ENCODE measurements at places on chromosomes 11 and 22.

DNA sequence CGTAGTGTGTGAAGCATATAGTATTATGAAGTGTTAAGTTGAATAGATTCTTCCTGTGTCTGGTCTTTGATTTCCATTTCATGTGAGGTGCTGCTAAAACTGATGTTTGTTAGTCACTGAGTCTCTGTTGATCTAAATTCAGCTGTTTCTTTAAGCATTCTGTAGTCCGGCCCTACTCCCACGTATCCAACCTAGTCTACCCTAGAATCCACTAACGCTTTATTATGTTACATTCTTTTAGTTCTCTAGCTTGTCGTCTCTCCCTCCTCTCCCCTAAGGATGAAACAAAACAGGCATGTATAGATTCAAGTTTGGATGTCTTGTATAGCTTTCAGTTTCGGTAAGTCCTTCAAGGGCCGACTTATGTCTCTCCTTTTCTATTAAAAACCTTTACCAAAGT, 4.1 kb downstream of the WEE1 start:
- no peak for DNase-seq

DNA sequence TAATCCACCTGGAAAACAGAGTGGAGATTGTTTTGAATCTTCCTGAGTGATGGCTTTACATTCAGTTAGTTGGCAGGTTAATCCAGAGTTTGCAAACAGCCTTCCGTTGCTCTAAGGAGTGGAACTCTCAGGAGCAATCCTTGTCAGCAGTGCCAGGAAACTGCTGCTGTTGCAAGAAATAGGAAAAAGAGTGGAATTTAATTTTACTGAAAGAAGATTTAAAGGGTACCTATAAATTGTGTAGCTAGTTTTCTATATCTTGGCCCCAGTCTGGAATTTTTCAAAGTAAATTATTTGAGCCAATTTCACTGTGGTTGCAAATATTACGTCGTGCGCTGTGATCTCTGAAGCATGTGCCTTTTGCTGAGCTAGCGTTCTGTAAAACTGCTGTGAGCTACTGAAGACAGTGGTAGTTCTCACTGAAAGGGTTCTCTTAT, 55.5 kb upstream of the SLC5A12 start:
- DNase-seq, result peak; percentile 4

GRCh38 chr11:72520815-72521214, 86.5 kb upstream of the CLPB start:
- DNase-seq, result no peak

- DNase-seq, result no peak
Measured at GRCh38 chr22:36391638-36392037, 3.9 kb upstream of the MYH9 start.

DNA sequence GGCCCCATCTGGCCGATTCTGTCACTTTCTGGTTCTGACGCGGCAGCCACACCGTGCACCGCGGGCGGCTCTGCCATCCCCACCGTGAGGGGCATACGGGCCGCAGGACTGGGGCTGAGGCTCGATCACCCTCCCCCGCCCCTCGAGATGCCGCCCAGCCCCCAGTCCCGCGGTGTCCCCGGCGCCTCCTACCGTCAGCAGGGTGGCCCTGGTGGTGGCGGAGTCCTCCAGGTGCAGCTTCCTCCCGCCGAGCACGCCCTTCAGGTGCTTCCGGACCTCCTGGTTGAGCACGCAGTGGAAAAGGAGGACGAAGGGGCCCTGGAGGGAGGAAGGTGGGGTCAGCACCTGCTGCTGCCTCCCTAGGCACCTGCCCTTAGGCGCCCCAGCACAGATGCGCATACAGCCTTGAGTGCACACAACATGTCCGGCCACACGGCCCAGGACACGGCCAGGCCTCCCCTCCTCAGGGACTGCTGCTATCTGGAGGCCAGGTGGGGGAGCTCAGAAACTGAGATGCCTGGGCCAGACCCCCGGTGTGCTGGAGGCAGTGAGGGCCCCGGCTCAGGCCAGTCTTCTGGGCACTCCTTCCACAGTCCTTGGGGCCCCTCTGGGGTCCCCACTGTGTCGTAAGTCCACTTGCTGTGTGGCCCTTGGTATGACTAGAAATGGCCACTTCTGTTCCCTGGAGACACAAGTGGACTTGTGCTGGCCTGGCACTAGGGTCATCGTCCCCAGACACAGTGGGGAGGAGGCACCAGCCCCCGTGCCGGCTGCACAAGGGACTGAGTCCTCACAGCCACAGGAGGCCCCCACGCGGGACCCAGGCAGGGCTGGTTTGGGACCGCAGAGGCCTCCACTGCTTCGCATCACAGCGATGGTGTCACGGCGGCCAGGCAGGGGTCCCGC, 31.5 kb downstream of the TRMU start:
- no peak for DNase-seq

DNA sequence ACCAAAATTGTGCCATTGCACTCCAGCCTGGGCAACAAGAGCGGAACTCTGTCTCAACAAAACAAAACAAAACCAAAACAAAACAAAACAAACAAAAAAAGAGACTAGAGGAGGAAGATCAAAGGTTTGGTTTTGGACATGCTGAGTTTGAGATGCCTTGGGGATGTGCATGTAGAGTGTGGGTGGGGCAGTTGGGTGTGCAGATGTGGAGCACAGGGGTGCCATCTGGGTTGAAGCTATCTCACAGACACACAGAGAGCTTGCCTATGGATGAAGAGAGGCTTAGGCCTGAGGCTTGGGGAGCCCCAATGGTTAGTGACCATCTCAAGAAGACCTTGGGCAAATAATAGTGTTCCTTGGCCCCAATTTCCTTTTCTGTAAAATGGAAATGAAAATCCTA, 45.8 kb upstream of the EIF3D start:
- DNase-seq, result no peak

DNA sequence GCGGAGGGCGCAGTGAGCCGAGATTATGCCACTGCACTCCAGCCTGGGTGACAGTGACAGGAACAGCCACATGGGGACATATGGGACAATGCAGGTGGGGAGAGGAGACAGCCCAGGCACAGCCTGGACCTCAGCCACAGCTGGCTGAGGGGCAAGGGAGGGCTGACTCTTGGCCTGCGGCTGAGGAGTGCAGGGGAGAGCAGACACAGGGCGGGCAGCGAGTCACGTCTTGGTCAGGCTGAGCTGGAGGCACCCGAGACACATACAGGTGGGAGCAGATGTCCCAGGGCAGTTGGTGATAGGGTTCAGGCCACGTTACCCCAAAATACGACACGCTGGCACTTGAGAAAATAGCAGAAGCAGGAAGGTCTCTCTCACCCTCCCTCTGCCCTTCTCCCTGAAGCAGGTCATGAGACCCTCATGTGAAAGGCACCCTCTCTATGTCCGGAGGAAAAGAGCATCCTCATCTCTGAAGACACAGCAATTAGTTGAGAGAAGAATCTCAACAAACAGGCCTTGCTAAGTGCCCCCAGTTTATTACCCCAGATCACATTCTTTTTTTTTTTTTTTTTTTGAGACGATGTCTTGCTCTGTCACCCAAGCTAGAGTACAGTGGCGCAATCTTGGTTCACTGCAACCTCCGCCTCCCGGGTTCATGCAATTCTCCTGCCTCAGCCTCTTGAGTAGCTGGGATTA, 10.5 kb downstream of the KIAA0930 start:
- DNase-seq, result no peak

DNA sequence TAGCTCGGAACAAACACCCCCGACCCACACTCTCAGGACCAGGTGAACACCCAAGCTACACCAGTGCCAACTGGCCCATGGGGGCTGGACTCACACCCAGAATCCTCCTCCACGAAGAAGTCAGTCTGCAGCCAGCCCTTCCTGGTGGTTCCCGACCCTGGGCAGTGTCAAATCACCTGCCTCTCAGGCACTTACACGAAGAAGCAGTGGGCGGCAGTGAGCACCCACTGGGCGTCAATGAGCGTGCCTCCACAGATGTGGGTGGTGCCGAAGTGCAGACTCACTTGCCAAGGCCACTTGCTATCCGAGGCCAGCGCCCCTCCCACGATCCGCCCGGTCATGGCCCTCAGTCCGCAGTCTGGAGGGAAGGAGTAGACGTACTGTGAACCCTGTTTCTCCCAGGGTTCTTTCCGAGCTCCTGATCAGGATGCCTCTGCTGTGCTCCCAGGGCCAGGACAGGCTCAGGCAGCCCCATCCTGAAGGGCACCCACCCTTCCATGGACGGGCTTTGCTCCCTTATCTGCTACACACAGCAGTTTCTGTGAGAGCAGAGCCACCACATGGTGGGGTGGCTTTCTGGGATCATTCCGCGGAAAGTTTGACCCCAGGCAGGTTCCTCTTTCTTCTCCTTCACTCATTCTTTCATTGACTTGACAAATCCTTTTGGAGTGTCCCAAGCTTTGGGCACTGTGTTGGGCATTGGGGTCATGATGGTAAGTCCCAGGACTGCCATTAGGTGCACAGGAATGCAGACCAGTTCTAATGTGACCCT, 19.4 kb downstream of the TMPRSS13 start:
- DNase-seq, result no peak

DNA sequence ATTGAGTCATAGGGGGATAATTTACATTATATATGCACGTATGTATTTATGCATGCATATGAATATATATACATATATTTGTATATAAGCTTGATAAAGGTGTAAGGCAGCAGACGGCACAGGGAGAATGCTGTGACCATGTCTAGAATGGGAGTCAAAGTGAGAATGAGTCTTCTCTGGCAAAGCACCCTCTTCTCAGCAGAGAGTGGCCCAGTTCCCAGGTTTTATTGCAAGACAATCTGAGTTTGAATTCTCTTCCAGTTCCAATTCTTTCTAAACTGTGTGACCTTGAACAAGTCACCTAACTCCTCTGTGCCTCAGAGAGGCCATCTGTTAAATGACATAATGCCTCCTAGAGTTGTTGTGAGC, 13.8 kb downstream of the EHF start:
- DNase-seq, result no peak

- no peak for DNase-seq
Measured at GRCh38 chr22:28766628-28767027, 5.9 kb upstream of the CCDC117 start.

DNA sequence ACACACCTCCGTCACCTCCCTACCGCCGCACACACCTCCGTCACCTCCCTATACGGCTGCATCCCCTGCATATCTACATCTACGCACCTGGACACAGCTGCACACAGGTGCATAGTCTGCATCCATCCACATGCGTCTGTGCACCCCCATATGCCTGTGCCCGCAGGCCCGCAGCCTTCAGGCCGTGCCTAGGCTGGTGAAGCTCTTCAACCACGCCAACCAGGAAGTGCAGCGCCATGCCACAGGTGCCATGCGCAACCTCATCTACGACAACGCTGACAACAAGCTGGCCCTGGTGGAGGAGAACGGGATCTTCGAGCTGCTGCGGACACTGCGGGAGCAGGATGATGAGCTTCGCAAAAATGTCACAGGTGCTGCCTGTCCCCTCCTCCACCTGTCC, 4.8 kb downstream of the PKP3 start:
- DNase-seq, result no peak

- no peak for DNase-seq
Measured at GRCh38 chr22:22230438-22230837, 14.1 kb upstream of the VPREB1 start.

DNA sequence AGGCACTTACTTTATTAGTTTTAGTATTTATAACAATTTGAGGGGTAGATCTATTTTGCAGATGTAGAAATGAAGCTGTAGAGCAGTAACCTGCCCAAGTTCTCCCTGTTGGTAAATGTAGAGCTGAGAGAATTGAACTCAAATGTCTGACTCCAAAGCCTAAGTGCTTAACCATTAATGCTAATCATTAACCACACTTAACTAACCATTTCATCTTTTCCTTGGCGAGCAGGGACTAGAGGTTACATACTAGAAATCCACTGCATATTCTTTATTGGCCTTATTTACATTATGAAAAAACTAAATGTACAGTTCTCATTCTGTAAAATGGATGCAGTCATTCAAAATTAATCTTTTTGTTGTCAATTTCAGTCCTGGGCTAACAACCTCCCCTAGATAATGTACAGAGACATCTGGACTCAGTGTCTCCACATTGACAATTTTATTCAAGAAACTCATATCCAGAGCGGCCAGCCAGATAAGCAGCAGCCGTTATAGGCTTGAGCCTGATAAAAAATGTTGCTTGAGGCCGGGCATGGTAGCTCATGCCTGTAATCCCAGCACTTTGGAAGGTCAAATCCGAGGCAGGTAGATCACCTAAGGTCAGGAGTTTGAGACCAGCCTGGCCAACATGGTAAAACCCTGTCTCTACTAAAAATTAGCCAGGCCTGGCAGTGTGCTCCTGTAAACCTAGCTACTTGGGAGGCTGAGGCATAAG, 76.7 kb upstream of the PICALM start:
- DNase-seq, result no peak

- DNase-seq, result no peak
Measured at GRCh38 chr11:82927264-82927880, 25.8 kb downstream of the DDIAS start.

- DNase-seq, result no peak
Measured at GRCh38 chr11:132466983-132467382, 1065.3 kb downstream of the OPCML start.

DNA sequence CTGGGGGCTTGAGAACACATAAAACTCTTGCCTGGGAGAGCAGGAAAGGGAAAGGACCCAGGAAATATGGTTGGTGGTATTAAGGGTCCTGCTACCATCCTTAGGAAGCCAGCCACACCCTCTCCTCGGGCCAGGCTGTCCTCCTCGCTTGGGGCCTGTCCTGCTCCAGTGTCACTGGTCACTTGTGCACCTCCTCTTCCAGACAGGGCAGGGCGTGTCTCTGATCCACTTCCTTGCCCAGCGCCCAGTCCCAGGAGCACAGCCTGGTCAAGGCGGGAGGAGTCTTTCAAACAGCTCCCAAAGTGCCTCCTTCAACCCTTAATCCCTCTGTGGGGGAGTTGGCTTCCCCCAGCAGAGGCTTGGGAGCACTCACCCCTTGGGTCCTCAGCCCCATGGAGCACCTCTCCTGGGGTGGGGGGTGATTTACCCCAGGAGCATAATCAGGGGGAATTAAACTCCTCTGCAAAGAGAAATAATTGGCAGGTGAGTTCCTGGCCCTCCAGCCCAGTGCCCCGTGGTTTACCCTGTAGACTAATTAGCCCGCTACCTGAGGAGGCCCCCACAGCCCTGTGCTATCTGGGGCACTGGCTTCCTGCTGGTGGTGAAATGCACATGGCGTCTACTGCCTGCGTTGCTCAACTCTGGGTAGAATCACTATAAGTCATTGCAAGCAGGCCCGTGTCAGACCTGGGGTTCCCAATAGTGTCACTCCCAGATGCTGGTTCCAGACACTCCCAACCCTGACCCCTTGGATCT, 8.0 kb downstream of the TMPRSS6 start:
- no peak for DNase-seq

Data from right renal pelvis (tissue), 4 donors.